ENCODE measurements at places on chromosomes 3 and 15. TPM values are rescaled to one million over a fixed set of nuclear protein-coding genes. Genes with fewer than 3 reads are reported as not detected.

SAMD7 gene
- total RNA-seq = not detected

KNG1 gene
- 0.14 TPM for total RNA-seq

WDR93 gene
- total RNA-seq = not detected

AGTR1 gene
- 7.8 TPM for total RNA-seq

MYLK gene
- 248 TPM for total RNA-seq

SHISA5 gene
- 163 TPM for total RNA-seq

MAPKBP1 gene
- total RNA-seq = 22.4 TPM

PDE12 gene
- total RNA-seq = 20.4 TPM

SLC28A1 gene
- not detected for total RNA-seq

TBC1D2B gene
- total RNA-seq = 88.7 TPM

ZIC4 gene
- not detected for total RNA-seq

IL16 gene
- total RNA-seq = 39.3 TPM

EXD1 gene
- total RNA-seq = not detected

ST3GAL6 gene
- 29.4 TPM for total RNA-seq

PCOLCE2 gene
- 23.3 TPM for total RNA-seq

GRCh38 chr3:120450600-120451271 is at the start of gene FSTL1:
Gene FSTL1, minus strand, starts transcription at chr3:120450992. Its CDS starts 246 bp downstream, at chr3:120450746.
- peak; percentile 73 for DNase-seq

GRCh38 chr15:69736161-69736560 is 283.5 kb downstream of the RPLP1 start:
- DNase-seq = no peak

DNA sequence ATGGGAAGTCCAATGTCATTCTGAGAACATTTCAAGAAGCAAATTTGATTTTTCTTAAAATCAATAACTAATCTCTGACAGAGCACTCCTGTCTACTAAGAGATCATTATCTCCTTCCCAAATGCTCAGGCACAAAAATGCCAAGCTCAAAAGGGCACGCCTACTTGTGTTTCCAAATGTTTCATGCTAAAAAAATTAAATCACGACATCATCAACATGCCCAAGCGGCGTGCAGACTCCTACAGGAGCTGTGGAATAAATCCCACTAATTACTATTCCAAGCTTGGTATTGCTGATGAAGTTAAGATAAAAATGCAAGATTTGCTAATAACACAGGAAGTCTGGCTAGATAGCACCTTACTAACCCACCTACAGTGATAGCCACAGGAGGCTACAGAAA is 140.8 kb downstream of the OSBPL10 start:
- DNase-seq = no peak

GRCh38 chr3:46228260-46229242 is 13.7 kb upstream of the CCR3 start:
- DNase-seq = no peak

GRCh38 chr3:78641703-78642102 is 1126.1 kb downstream of the ROBO1 start:
- DNase-seq = no peak

DNA sequence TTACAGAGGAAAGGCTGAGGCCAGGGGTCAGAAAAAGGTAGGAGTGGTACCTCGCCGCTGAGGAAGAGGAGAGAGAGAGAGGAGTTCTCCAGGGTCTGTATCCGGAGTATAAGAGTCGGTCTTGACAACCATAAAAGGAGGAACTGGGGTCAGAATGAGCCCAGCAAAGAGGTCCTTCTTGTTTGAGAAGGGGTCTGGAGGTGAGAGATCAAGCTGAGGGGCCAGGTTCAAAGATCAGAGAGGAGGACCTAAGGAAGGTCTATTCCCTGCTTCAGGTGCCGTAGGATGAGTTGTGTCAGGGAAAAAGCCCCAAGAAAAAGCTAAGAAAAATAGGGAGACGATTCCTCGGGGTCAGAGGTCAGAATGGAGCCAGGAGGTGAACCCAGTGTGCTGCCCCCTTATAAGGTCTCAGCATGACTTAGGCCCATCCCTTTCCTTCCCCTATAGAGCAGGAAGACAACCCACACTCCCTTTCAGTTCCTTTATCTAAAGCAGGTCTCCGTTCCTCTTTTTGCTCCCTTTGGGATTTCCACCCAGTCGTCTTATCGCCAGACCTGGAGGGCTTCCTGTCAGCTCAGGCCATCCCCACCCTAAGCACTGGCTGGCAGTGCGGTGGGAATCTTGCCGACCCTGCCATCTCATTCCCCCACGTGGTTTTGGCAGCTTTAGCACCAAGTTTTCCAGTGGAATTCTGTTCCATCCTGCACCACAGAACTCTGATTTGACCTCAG is 651 bp downstream of the MTMR14 start:
- no peak for DNase-seq

DNA sequence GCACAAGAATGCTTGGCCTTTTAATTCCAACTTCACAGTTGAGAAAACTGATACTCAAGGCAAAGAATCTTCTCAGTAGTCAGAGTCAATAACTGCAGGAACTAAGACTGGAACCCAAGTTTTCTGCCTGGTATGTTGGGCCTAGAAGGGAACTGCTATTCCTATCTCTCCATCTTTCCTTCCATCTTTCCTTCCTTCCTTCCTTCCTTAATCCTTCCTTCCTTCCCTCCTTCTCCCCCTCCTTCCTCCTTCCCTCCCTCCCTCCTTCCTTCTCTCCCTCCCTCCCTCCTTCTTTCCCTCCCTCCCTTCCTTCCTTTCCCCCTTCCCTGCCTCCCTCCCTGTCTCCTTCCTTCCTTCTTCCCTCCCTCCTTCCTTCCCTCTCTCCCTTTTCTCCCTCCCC is 131.2 kb downstream of the RORA start:
- no peak for DNase-seq

- DNase-seq = no peak
Observed at GRCh38 chr3:128319107-128319506, 147.6 kb downstream of the DNAJB8 start.

DNA sequence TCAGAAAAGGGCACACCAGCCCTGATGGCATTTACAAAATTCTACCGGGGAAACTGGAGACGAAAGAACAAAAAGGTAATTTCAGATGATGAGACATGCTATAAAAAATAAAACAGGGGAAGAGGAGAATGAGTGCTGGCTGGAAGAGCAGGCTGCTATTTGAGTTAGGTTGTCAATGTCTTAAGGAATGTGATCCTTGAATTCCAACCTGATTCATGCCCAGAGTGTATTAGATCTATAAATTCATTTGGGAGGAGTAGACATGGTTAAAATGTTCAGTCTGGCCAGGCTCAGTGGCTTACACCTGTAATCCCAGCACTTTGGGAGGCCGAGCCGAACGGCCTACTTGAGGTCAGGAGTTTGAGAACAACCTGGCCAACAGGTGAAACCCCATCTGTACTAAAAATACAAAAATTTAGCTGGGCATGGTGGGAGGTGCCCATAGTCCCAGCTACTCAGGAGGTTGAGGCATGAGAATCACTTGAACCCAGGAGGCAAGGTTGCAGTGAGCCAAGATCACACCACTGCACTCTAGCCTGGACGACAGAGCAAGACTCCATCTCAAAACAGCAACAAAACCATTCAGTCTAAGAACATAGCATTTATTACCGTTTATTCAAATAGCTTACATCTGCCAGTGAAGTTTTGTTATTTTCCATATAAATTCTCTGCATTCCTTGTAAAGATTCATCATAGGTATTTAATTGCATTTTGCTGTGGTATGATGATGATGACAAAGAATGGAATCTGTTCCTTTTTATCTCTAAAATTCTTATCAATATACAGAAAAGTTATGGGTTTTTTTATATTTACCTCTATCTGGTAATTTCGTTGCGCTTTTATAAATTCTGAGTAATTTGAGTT is 126.7 kb upstream of the NR2E3 start:
- DNase-seq = no peak

DNA sequence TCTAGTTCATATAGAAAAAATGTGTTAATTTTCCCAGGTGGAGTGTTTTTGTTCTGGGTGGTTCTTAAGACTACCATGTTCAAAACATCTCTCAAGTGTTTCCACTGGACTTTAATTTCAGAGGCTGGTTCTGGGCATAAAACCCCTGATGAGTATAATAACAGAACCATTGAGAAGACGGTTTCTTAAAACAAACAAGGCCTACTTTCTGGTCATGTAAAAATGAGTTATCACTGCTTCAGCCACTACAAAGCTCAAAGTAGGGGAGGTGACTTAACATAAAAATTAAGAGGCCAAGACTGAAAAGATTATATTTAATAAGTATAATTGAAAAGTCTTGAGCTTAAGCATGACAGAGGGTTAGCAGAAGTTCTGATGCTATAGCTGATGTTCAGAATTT is 33.8 kb downstream of the RYR3 start:
- no peak for DNase-seq

DNA sequence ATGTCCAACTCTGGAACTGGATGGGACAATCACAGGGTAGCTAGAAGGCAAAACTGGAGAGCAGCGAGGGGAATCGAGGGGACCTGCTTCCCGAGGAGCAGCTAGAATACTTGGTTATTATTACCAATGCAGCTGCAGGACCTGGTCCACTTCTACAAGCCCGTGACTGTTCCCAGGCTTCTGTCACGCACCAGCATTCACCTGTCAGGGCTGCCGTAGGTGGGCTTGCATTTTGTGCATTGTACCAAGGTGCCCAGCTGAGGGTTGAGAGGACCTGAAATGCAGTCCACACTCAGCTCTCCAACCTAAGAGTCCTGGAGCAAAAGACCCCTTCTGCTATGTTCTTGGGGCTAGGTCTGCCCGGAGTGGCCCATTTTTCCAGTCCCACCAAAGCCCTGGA is 2.3 kb downstream of the SEMA4B start:
- DNase-seq = no peak

DNA sequence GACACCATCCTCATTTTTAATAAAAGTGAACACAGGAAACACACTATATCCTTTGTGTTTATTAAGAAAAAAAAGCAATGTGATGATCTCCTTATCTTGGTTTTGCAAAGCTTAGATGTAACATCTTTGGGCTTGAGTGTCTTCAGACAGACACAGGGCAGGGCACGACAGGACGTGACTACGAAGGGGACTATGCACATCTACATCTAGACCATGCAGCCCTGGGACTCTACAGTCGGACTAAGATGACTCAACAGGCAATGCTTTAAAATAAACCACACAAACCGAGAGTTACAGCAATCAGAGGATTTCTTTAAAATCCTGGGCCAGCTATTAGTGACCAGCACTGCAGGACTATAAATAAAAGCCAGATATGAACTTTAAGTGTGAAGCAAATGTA is 22.8 kb upstream of the TM2D3 start:
- no peak for DNase-seq

DNA sequence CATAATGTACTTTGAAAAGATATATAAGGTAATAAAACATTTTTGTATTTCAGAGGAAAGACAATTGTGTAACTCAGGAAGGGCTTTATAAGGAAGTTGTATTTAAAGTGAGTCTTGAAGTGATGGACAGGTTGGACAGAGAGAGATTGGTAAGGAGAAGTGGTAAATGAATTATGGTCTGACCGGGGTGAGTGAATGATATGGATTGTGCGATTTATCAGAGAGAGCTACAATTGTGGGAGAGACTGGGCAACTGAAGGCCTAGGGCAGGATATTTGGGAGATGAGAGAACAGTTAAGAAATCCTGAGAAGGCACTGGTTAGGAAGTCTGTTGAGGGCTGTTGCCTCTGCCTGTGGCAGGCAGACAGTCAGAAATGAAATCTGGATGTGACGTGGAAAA is 14.8 kb downstream of the IL1RAP start:
- no peak for DNase-seq

DNA sequence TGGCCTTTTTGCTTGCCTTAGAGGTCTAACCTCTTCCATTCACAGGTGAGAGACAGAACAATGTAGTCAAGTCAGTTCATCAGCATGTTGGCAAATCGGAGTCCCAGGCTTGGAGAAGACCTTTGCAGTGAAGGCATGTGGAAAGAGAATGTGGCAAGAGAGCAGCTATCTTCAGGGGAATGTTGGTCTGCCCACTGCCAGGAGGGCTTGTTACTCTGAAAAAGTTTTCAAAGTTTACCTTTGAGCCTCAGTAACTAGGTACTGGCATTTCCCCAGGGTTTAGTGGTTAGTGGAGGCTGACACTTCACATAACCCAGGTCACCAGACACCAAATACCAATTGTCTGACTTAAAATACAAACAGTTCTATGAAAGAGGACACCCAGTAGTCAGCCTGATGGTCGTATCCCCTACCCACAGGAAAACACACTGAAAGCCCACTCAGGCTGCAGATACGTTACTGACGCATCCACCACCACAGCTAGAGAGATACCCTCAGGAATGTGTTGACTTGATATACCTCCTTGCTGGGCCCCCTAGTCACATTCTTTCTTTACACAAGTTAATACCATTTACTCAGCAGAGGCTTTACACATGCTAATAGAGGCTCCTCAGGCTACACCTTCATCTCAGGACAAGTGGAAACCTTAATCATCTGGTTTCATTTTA is 9.7 kb upstream of the ARID3B start:
- DNase-seq = no peak

DNA sequence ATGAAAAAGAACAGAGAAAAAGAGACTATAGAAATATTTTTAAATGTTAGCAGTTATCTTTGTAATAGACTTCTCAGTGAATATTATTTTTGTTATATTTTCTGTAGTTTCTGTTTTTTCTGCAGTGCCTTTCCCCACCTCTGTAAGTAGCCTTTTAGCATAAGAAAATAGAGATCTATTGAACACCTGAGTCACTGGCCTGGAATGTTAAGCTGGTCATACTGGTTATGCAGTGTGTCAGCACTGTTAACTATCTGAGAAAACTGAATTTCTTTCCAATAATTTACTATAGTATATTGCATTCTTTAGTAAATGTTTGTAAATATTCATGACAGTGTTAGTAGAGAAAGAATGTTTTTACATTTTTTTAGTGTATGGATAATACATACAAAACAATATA is 79.8 kb downstream of the NECTIN3 start:
- no peak for DNase-seq
